ENCODE measurements at places on chromosomes 4 and X.
A peak's percentile ranks its signal among the peaks of the same experiment; 100 is the strongest.

DNA sequence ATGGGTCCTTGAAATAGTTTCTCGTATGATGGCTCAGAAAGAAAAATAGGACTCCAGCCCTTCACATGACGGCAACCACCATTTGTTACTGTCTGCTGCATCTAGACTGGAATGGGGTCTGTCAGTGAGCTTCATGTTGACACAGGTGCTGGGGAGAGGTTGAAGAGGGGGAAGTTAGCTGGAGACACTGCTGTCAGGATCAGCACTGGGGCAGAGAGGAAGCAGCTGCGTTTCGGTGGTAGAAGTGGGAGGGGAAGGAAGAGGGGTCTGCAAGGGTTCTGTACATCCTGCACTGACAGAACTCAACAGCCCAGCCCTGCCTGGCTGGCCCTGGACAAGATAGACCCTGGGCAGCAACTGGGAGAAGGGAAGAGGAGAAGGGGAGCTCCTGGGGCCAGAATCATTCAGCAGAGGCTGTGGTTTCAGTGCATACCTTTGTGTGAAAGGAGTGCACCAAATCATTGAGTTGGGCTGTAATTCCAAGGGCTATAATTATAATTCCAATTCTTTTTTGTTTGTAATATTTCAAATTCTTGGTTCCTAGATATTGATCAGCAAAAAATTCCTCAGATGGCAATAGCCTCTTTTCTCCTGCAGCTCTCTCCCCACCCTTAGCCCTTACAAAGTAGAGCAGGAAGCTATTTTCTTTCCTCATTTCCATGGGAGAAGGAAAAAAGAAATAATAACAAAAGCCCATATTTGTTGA, 119.4 kb upstream of the C1GALT1C1 start:
- H3K36me3 ChIP-seq: no peaks in the 10 kb centered on the region
- H3K27ac ChIP-seq: no peak overlapping the region
- DNase-seq: no peak
- H3K4me1 ChIP-seq: peaks cover 9% of the 10 kb centered on the region

DNA sequence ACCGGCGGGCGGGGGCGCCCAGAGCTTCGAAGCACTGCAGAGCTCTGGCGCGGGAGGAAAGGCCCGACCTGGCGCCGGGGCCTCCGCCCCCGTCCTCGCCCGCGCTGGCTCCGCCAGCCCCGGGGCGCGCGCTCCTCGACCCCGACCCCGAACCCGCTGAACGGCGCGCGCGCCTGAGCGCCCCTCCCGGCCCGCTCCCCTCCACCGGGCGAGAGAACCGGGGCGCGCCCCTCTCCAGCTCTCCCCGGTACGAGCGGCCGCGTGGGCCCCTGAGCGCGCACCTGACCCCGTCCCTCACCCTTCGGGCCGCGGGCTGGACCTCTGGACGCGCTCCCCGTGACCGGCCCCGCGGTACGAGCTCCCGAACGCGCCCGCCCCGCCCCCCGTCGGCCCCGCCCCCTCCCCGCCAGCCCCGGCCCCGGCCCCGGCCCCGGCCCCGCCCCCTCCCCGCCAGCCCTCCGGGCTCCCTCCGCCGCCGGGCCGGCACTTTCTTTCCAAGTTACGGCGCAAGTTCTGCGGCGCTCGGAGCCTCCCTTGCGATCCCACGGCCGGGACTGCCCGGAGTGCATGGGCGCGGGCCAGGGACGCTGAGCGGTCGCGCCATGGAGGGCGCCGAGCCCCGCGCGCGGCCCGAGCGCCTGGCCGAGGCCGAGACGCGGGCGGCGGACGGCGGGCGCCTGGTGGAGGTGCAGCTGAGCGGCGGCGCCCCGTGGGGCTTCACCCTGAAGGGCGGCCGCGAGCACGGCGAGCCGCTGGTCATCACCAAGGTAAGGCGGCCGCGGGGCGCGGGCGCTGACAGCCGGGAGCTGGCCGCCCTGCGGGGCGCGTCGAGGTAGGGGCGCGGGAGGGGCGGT, at the start of gene SHROOM2:
Gene SHROOM2, plus strand, starts transcription at position 486 of the 854 bp plus-strand sequence. Its CDS starts 117 bp downstream, at position 603.
- H3K27me3 ChIP-seq: peaks cover 46% of the 10 kb centered on the region
- H3K36me3 ChIP-seq: peaks cover 2% of the 10 kb centered on the region
- H3K4me1 ChIP-seq: peaks cover 20% of the 10 kb centered on the region
- DNase-seq: peak; percentile 29
- H3K27ac ChIP-seq: no peak within 1 kb of the TSS

DNA sequence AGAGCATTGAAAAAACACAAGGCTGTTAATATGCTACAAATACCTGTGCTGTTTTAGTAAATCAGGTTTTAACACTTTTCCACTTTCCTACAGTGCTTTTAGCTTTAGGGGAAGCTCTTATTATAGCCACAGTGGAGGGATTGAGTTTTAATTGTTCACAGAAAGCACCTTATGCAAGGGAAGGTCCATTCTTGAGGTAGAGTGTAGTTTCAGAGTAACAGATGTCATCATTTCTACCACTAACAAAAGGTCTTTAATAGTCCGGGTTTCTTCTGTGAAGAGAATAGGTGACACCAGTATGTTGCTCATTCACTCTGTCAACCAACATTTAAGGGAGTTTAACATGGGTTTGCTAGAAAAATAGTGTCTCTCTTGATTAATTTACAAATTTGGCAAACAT, 104.4 kb downstream of the STIM2 start:
- no peaks in the 10 kb centered on the region for H3K27me3 ChIP-seq
- peaks cover 11% of the 10 kb centered on the region for H3K4me1 ChIP-seq
- no peak overlapping the region for H3K27ac ChIP-seq
- no peak for DNase-seq
- peaks cover 5% of the 10 kb centered on the region for H3K36me3 ChIP-seq

- no peaks in the 10 kb centered on the region for H3K27me3 ChIP-seq
- no peak overlapping the region for H3K4me3 ChIP-seq
- no peaks in the 10 kb centered on the region for H3K4me1 ChIP-seq
- H3K27ac ChIP-seq: no peak overlapping the region
- no peak for DNase-seq
Observed at GRCh38 chrX:81301877-81302276, 100.0 kb downstream of the SH3BGRL start.

DNA sequence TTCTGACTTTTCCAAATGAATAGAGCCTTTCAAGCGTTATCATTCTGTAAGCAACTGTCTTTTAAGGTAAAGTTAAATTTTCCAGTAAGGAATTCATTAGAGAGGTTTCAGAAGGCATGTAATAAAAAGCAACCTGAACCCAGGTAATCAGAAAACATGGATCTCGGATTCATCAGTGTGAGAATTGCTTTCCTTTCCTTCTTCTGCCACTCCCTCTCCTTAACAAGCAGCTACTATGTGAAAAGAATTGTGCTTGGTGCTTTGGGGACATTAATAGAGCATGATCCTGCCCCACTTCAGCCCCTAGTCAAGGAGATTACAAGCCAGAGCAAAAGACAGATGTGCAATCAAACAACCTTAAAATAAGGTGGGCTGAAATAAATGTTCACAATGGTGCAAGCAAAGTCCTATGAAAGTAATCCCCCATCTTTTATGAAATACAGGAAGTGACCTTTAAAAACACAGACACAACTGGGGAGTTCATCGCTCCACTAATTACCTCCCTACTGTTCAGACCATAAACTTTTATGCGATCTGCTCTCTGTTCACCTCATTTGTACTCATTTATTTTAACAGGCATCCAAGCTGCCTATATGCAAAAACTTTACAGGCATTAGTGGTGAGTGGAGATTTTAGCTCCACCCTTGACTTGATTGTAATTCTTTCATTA, 122.9 kb upstream of the RASGEF1B start:
- H3K4me1 ChIP-seq: peaks cover 3% of the 10 kb centered on the region
- no peak overlapping the region for H3K27ac ChIP-seq
- peaks cover 36% of the 10 kb centered on the region for H3K27me3 ChIP-seq

DNA sequence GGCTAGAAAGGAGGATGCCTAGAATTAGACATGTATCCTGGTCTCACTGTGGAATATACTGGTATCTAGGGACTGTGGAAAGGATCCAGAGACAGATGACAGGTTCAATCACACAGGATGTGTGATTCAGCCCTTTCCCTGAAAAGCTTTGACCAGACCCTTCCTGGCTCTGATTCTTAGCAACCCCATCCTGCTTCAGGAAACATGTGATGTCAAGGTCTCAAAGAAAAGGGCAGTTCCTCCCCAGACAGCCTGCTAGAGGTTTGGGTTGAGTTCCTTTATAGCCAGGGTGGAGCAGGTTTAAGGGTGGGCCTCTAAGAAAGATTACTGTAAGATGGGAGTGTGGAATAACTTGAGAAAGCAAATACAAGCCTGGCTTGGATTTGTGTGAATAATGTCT, 3.0 kb downstream of the BMP15 start:
- H3K4me3 ChIP-seq: no peak overlapping the region
- no peaks in the 10 kb centered on the region for H3K36me3 ChIP-seq

DNA sequence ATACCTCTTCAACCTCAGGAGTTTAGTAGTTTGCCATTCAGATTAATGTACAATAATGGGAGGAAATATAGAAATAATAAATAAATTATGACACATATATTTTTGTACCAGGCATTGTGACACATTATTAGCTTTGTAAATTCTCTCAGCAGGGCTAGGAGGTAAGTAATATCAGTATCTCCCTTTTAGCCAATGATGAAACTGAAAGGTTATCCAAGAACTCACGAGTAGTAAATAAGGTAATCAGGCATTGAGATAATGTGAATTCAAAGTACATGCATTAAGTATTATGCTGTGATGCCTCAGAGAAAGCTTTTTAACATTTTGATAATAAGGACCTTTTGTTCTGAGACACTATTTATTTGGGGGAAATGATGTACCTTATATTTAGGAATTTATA, 5.3 kb upstream of the ARAP2 start:
- no peak for DNase-seq
- no peaks in the 10 kb centered on the region for H3K36me3 ChIP-seq
- H3K4me1 ChIP-seq: peaks cover 3% of the 10 kb centered on the region

DNA sequence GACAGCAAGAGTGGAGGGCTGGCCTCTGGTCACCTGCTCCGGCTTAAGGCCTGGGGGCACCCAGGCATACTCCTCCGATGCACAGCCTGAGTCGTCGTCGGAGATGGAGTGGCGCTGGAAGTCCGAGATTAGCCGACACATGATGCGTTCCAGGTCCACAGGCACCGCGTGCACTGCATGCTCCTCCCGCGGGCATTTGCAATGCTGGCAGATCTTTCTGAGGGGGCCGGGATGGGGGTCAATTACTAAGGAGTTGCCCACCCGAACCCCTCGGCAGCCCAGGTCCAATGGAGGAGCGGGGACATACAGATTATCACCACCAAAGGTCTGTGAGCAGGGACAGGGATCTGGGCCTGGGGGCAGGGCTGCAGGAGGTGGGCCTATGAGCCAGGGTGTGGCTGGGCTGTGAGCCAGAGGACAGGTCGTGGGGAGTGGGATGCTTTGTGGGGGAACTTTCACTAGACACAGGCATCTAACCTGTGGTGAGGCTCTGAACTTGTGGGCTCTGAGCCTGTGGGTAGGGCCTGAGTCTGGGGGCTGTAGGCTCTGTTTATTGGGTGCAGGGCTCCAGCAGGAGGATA, 2.4 kb downstream of the PRICKLE3 start:
- peak overlapping the region; percentile 79 for H3K4me3 ChIP-seq
- H3K4me1 ChIP-seq: peaks cover 9% of the 10 kb centered on the region
- peak overlapping the region; percentile 27 for H3K27ac ChIP-seq
- no peaks in the 10 kb centered on the region for H3K27me3 ChIP-seq

GRCh38 chr4:103008875-103009729, 10.4 kb downstream of the SLC9B1 start:
- no peaks in the 10 kb centered on the region for H3K4me1 ChIP-seq
- H3K4me3 ChIP-seq: no peak overlapping the region
- H3K27me3 ChIP-seq: no peaks in the 10 kb centered on the region
- DNase-seq: no peak

GRCh38 chrX:13759152-13759718, 24.7 kb downstream of the OFD1 start:
- no peak for DNase-seq
- no peak overlapping the region for H3K27ac ChIP-seq
- H3K4me3 ChIP-seq: no peak overlapping the region
- peaks cover 9% of the 10 kb centered on the region for H3K4me1 ChIP-seq
- H3K27me3 ChIP-seq: no peaks in the 10 kb centered on the region

- no peaks in the 10 kb centered on the region for H3K36me3 ChIP-seq
- no peak overlapping the region for H3K4me3 ChIP-seq
- no peaks in the 10 kb centered on the region for H3K27me3 ChIP-seq
Observed at GRCh38 chrX:38664285-38664684, 102.9 kb downstream of the TSPAN7 start.

DNA sequence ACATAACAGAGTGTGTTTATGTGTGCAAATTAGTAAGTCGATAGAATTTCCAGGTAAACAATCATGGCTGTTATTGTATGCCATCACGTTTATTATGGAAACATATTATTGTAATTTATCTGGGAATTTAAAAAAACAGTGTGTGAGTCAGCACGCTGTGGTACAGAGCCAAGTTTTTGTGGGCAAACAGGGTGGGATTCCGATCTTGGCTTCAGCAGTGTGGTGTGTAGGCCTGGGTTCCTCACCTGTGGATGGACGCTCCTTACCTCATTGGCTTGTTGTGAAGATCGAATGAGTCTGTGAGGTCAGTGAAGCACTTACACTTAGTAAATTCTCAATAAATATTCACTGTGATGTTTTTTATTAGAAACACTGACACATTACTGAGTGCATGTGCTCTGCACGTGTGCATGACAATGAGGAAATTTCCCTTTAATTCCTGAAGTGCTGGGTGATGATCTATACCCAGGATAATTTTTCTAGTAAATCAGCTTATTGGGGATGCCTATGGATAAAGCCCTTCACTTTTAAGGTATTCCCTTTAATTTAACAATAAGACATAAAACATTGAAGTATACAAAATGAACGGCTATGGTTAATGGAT, 36.4 kb downstream of the SLIT2 start:
- no peak overlapping the region for H3K4me3 ChIP-seq
- H3K27me3 ChIP-seq: no peaks in the 10 kb centered on the region
- DNase-seq: no peak
- no peak overlapping the region for H3K27ac ChIP-seq

DNA sequence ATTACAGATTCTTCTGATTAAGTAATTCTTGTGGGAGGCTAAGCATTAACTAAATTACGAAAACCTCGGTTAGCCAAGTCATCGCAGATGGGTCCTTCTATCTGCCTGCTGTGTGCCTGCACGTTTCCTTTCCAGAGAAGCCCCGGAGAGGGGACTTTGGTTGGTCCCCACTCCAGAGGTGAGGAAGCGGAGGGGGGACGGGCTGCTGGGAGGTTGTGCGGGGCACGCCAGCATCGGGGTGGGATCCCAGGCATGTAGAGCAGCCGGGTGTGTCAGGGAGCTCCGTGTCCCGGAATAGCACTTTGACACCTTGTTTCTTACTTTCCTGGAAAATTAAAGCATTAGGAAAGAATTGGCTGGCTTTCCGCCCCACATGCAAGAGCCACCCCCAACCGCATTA, 26.6 kb downstream of the PIGG start:
- H3K36me3 ChIP-seq: peaks cover 2% of the 10 kb centered on the region
- no peaks in the 10 kb centered on the region for H3K27me3 ChIP-seq
- no peak for DNase-seq

DNA sequence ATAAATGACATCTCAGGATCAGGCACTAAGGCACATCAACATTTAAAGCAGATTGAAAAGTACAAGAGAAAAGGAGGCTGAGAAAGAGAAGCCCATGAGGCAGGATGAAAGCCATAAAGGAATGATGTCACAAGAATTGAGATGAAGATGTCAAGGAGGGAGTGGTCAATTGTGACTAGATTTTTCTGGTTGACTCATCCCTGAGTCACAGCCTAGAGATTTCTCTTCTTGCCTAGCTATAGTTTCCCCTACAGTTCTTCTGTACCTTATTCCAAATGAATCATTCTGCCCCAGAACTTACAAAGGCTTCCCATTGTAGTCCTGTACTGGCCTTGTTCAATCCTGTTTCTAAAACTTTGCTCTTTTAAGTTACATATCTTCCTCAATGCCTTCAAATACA, 3.4 kb upstream of the USP53 start:
- DNase-seq: no peak
- H3K27ac ChIP-seq: no peak overlapping the region
- H3K4me3 ChIP-seq: peak overlapping the region; percentile 20
- peaks cover 11% of the 10 kb centered on the region for H3K27me3 ChIP-seq
- H3K4me1 ChIP-seq: peaks cover 21% of the 10 kb centered on the region
- no peaks in the 10 kb centered on the region for H3K36me3 ChIP-seq
